ENCODE measurements at places on chromosomes 5 and 9.
A peak's percentile ranks its signal among the peaks of the same experiment; 100 is the strongest.

DNA sequence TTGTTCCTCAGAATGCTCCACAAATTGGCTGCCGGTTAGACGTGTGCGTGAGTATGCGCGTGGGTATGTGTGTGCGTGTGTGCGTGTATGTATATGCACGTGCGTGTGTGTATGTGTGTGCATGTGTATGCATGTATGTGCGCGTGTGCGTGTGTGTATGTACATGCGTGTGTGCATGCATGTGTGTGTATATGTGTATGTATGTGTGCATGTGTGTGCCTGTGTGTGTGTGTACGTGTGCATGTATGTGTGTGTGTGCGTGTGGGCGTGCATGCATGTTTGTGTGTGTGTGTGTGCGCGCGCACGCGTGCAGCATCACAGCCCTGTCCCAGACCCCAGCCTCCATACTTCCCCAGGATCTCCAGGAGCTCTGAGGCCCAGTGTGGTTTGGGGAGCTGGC is 183.1 kb upstream of the IER5L start:
- no peak for DNase-seq

- no peak for DNase-seq
Measured at GRCh38 chr5:58972301-58972700, 389.4 kb downstream of the RAB3C start.

DNA sequence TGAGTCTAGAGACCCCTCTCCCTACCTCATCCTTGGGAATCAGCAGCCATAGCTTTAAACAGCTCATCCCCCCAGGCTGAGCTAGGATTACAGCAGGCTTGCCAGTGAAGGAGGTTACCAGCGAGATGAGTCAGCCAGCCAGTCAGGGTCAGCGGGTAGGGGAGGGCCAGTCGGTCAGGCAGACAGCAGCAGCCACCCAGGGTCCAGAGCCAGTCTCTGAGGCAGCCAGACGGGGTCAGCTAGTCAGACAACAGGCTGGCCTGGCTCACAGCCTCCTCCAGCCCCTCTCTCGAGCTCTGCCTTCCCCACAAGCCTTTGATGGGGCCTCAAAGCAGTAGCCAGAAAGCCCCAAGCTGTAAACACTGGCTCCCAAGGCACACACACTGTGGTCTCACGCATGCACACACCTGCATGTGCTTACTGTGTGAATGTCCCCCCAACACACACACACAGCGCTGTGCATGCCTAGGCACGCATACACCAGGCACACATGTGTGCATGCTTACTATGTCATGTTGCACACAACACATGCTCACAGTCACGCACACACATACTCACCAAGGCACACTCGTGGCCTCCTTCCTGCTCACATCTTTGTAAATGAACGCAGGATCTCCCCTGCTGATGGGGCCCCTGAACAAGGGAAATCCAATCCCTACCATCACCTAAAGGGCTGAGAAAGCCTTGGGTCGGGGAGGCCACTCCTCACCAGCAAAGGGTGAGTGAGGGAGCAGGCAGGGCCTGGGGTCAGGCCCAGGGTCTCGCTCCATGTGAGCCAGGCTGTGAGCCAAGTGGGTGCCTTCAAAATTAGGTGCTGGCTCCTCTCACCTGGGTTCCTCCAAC is 28.2 kb upstream of the CPLX2 start:
- no peak for DNase-seq

- DNase-seq = no peak
Measured at GRCh38 chr5:173954671-173955521, 34.1 kb upstream of the C5orf47 start.

DNA sequence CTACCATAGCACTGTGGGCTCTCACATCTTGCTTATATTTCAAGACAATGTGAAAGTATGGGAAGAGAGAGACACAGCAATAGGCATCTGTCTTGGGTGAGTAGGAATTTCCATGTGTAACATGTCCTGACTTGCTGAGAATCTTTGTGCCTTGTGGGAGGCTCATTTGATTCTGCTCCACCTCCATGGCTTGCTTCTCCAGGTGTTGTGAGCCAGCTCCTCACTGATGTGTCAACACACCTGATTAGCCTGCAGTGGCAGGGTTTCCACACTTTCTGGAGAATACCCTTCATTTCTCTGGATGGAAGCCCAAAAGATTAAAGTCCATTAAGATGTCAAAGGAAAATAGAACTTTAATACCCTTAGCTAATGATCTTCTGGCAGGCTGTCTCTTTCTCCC is 613.6 kb downstream of the ZNF608 start:
- DNase-seq = no peak

DNA sequence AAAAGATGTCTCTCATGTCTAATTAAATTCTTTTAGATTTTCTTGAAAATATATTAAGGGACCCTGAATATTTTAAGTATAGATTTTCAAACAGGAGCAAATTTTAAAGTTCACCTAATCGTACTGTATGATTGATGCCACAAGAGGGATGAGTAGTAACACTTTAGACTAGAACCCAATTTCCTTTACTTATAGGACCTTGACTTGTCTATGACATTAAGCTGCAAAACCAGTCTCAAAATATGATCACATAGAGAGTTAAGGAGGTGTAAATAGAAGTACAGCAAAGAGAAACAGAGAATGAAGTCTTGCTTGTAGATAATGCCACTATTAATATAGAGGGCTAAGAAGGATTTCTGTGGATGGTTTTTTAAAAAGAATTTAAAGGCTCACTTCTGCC is 312.9 kb upstream of the PRR16 start:
- DNase-seq = no peak

DNA sequence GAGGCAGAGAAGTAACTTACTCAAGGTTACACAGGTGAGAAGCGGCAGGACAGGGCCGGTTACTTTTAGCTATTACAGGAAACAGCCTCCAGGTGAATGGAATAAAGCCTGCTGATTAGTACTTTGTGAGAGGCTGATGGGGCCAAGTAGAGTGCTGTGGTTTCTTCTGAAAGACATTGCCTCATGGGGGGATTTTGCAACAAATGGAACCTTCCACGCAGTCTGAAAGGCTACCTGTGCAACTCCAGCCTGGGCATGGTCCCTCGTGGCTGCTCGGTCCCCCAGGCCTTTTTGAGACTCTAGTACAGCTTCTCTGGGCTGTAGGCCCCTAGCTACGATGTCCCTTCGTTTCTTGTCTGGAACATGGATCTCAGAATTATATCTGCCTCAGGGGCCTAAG is 2.0 kb downstream of the TMEM268 start:
- no peak for DNase-seq

DNA sequence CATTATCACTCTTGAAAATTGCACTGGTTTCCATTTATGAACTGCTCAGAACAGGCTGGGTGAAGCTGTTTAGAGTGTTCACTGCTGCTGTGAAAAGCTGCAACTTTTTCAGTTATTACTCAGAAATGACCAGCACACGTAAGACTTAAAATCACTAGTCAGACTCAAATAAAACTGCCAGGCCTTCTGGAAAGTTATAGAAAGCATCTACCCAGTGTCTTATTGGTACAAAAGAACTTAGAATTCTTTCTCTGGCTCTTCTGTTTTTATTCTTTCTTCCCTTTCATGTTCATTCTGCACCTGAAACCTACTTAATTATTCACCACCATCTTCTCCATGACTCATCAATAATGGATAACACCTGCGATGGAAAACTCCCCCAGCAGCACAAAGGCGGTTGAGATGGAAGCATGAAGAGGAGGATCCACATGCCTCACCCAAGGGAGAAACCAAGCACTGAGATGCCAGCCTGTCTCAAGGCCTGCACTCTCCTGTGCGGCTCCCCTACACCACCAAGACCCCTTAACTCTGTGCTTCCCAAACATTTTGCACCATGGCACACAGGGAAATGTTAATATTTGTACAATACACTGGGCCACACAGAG is 171.9 kb downstream of the ENTREP1 start:
- no peak for DNase-seq

- no peak for DNase-seq
Measured at GRCh38 chr9:86983249-86983619, 35.9 kb upstream of the GAS1 start.

DNA sequence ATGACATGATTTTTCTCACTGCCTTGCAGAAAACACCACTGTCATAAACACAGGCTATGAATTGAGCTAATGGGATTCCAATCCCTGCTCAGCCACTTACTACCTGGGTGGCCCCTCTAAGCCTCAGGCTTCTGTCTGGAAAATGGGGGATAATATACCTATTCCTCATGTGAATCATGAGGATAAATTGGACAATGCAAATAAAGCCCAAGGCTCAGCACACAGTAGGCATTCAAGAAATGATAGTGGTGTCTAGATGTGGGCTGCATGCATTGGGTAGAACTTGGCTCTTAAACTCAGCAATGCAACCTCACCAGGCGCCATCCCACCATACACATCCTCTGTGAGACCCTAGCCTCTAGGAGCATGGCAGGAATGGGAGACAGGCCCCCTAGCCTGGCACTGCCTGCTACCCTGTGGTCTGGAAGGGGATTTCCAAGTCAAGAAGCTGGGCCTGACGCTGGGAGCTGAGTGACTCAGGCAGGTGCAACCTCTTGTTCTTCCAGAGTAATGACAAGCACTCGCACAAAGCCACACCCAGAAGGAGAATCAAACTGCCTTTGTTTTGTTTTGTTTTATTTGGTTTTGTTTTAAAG is 2.3 kb upstream of the TNIP1 start:
- DNase-seq = no peak

GRCh38 chr5:51188001-51188591 is 195.2 kb upstream of the ISL1 start:
- no peak for DNase-seq

DNA sequence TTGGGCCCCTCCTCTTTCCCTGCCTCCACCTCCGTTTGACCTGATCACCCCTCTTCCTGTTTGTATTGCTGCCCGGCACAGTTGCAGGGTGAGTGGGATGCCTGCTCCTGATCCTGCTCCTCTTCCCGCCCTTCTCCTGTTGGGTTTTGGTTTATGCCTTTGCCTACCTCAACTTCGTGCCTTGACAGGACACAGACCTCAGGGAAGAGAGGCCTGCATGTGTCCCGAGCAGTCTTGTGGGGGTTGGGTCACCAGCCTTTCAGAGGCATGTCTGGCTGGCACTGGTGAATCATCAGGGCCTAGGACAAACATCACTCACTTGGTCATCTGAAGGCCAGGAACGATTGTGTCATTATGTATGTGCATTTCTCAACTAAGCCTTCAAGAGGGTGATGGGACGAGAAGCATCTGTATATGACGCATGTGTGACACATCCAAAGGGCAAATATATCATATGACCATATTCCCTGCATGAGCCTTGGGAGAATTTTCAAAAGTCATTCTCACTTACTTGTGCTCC is 56.9 kb downstream of the NPR3 start:
- no peak for DNase-seq

DNA sequence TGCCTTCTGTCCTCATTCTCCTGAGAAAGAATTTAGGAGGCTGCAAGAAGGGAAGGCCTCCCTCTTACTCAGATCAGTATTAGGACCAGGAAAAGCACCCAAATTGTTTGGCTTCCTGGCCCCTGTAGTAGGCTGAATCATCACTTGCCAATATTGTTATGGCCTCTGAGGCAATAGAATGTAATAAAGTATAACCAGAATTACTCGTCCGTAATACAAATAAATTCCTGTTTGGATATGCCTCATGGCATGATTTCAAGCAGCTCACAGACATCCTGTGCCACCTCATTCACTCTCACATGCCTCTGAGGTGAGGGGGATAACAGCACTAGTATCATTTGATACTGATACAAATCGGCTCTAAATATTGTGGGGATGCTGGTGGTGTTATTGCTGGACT is 427.3 kb downstream of the ISL1 start:
- DNase-seq = no peak

DNA sequence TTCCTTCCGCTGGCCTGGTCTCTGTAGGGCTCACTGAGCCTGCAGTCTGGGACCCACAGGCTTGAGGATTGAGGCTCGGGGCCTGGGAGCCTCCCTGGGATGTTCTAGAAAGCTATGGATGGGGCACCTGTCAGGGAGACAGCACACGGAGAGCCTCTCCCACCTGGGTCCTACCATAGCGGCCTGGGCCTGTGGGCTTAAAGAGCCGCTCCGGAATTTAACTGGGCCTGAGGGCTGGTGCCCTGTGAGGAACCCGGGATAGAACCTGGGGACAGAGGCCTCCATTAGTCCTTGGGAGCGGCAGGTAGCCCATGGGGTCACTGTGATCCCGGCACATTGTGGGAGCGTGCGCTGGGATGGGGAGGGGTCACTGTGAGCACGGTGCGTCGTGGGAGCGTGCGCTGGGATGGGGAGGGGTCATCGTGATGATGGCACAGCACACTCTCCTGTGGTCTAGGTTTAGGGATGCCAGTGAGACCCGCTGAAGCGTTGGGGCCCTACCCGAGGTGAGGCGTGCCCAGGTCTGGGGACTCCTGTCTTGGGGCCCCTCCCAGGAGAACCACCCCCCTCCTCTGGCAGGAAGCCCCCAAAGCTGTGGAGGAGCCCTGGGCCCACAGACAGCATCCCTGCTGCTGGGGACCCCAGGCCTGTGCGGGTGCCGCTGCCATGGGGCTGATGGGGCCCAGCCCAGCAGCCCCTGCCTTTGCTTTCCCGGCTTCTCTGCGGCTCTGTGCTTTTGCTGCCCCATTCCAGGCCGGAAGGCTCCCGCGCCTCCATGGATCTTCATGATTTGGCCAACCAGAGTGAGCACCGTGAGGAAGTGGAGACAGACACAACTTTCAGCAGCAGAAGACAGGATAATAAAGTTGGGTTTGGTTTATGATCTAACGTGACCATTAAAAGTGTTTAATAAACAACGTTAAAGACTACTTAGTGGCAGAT is 3.4 kb upstream of the CEP72 start:
- peak; percentile 49 for DNase-seq

DNA sequence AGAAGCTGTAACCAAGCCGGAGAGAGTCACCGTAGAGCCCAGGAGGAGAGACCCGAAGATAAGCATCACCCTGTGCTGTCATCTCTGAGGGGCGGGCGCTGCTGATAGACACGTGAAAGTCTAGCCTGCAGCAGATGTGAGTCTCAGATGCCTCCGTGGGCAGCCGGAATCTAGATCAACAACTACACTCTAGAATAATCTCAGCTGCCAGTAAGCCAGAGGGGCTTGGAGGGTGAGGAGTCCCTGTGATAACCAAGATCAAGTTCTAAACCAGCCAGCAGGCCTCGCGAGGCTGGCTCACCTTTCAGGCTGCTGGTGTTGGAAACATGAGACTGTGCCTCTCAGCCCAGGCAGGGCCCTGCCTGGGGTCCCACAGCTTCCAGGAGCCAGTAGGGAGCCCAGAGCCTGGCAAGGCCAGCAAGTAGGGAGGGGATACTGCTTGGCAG is 54.1 kb downstream of the DAPK1 start:
- no peak for DNase-seq

- no peak for DNase-seq
Measured at GRCh38 chr5:128362370-128362769, 175.7 kb downstream of the FBN2 start.

GRCh38 chr5:39698838-39699560 is 274.2 kb upstream of the DAB2 start:
- DNase-seq = no peak

- DNase-seq = no peak
Measured at GRCh38 chr5:98109561-98110006, 663.9 kb upstream of the RGMB start.

GRCh38 chr5:160802592-160802991 is 49.4 kb downstream of the ATP10B start:
- DNase-seq = no peak

- no peak for DNase-seq
Measured at GRCh38 chr5:32331217-32331934, 18.6 kb upstream of the MTMR12 start.

- DNase-seq = peak; percentile 76
Measured at GRCh38 chr5:59810041-59810440, 83.5 kb downstream of the PDE4D start.

Data from left forelimb (tissue), 1 donor.